ENCODE measurements at places on chromosomes 2 and 18.
A peak's percentile ranks its signal among the peaks of the same experiment; 100 is the strongest.

DNA sequence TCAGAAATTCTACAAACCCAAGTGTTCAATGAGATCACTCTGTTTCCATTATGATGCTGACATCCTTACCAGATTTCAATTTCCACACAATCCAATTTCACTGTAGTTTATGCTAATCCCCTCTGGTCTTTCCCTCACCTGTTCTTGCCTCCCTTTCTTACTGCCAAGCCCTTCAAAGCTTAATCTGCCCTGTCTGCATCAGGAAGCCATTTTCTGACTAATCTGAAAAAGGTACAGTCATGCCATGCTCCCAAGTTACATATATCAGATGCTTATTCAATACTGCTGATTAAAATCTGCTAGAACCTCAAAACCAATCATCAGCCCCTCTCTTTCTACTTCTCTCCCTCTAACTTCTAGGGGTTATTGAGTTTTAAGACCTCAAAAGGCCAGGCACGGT is 8.9 kb downstream of the KRTCAP3 start:
- DNase-seq = no peak

- no peak for DNase-seq
These were observed 105.3 kb upstream of the SIX3 start for GRCh38 chr2:44836174-44836573.

- DNase-seq = no peak
These were observed 28.1 kb downstream of the ARHGAP25 start for GRCh38 chr2:68762665-68763064.

- DNase-seq = no peak
These were observed 1.2 kb downstream of the RPL31 start for GRCh38 chr2:101003278-101003775.

GRCh38 chr2:3238951-3239841 is 138.4 kb downstream of the EIPR1 start:
- no peak for DNase-seq

- no peak for DNase-seq
These were observed 163.6 kb downstream of the C1D start for GRCh38 chr2:67899187-67899586.

GRCh38 chr2:210722092-210722491 is 165.7 kb downstream of the CPS1 start:
- no peak for DNase-seq

DNA sequence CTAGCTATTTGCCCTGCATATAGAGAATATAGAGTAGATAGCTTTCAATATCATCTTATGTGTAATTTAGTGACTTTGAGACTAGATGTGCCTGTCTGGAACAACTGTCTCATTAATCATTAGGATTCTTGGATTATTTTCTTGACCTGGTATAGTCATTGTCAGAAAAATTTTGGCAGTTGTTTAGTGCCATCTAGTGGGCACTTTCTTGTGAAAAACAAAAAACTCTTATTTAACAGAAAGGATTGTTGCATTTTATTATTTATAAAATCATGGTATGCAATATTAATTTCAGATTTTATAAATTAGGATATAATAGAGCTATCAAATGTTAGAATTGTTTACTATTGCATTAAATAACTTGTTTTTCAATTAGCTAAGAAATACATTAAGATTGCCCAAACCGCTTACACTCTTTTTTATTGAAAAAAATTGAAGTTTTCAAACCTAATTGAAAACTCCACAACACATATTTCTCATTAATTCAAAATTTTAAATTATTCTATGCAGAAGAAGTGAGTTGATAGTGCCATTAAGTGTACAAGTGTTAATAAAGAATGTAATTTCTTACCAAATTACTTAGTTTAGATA is 80.3 kb downstream of the DYNAP start:
- no peak for DNase-seq

DNA sequence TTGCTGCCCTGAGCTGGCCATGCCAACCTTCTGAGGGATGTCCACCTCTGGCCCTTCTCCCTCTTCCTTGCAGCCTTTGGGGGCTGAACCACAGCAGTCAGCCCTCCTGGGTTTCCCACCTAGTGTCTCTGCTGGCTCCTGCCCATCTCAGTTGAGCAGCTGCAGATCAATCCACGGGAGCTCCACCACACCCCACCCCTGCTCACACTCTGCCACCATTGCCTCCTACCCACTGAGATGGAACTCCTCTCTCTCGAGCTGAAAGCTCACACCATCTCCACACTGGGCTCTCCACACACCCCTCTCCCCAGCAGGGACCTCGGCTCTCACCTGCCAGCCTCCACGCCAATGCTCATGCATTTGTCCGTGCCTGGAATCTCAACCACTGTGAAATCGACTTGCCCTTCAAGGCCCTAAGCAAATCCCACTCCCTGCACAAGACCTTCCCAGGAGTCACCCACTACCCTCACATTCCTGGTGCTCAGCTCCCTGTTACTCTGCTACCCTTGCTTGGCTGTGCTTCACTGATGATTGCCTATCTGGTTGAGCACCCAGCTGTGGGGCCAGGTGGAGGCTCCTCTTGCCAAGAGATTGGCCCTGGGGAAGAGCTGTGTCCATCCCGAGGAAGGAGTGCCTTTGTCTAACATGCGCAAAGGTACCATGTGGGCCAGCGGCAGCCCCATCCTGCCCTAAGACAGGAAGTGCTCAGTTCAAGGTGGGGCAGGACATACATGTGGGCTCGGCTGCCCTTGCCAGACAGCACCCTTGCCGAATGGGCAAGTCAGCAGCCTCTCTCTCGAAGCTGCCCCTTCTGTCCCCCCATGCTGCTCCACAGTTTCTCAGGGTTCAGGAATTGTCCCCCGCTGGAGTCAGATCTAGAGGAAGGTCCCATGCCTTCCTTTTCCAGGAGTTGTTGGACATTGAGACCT is 208.7 kb downstream of the CYP26B1 start:
- no peak for DNase-seq

DNA sequence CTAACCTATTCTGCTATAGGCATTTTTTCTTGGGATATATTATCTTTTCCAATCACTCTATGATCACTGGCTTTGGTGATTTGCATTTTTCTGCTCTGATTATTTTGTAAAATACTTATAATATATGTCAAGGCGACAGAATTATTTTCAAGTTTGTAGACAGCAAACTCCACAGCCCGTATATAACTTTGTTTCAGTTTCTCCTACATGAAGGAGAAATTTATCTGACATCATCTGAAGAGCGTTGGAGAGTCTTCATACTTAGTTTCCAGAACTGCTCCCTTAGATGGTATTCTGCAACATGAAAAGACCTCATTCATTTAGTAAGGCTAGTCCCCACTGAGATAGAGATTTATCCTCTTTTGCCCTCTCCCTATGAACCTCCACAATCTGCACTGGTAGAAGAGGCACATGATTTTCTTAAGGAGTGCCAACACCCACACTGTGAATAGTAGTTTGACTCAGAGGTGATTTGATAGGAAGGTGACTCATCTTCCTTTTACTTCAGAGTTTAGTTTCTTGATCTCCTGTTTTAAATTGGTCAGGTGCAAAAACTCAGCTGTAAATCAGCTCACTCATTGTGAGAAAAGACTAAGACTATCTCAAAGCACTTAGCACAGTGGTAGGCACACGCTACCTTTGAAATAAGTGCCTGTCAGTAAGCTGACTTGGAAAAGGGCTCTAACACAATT is 1848.6 kb upstream of the CELF4 start:
- DNase-seq = peak; percentile 78

- no peak for DNase-seq
These were observed 7.1 kb downstream of the TPGS2 start for GRCh38 chr18:36821681-36822080.

GRCh38 chr18:34942276-34942675 is 98.9 kb upstream of the MAPRE2 start:
- DNase-seq = no peak

DNA sequence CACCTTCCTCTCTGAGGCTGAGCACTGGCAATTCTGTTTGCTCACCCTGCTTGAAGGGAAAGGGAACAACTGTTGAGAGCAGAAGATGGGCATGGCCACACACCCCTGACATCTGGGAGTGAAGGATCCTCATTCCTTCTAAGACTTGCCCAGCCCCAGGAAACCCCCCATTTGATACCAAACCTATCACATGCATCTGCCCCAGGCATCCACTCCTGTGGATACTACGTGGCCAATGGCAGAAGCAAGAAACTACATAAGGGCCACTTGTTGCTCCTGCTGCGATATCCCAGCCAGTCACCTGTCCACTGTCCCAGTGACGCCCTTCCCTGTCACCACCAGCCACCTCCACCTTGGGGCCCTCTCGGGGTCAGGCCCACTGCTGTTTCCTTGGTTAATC is 185.2 kb downstream of the SMAD2 start:
- no peak for DNase-seq

- no peak for DNase-seq
These were observed 106.2 kb downstream of the KCNF1 start for GRCh38 chr2:11017921-11018320.

DNA sequence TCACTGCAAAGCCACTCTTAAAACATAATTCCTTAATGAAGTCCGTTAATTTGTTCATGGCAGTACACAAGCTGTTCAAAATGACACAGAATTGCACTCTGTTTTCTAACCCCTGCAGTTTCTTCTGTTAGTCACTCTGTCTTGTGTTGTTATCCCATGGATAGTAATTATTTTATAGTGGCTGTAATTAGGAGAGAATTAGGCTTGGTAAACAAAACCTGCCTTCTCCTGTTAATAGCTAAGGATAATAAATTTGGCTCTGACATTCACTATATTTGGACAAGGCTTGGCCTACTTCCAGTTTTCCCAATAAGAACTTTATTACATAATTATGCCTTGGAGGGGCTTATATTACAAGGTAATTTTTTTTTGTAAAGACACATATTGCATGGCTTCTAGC is 330.3 kb upstream of the FIGN start:
- DNase-seq = no peak

- DNase-seq = peak; percentile 63
These were observed 59.5 kb downstream of the PUM2 start for GRCh38 chr2:20291106-20291564.

DNA sequence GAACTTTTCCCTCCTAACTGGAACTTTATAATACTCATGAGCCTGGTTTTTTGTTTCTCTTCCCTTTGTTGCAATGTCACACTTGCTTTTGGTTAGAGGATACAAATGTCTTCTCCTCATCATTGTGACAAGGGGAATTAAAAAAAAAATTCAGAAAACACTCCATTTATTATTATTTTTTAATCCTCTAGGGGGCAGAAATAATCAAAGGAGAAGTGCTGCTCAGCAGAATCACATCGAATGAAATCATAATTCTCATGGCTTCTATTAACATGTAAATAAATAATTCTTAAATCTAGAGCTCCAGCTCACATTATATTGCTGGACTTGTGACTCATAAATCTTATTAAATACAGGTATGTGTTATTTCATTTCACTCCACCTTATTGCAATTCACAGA is 273.8 kb downstream of the TRIB2 start:
- DNase-seq = no peak

GRCh38 chr18:48546396-48546795 is 7.6 kb downstream of the CTIF start:
- no peak for DNase-seq

GRCh38 chr2:233244818-233245217 is 6.7 kb upstream of the ATG16L1 start:
- no peak for DNase-seq

GRCh38 chr18:78507217-78507616 is 472.4 kb upstream of the SALL3 start:
- DNase-seq = no peak

GRCh38 chr2:240395896-240396622 is 39.4 kb upstream of the GPC1 start:
- no peak for DNase-seq

DNA sequence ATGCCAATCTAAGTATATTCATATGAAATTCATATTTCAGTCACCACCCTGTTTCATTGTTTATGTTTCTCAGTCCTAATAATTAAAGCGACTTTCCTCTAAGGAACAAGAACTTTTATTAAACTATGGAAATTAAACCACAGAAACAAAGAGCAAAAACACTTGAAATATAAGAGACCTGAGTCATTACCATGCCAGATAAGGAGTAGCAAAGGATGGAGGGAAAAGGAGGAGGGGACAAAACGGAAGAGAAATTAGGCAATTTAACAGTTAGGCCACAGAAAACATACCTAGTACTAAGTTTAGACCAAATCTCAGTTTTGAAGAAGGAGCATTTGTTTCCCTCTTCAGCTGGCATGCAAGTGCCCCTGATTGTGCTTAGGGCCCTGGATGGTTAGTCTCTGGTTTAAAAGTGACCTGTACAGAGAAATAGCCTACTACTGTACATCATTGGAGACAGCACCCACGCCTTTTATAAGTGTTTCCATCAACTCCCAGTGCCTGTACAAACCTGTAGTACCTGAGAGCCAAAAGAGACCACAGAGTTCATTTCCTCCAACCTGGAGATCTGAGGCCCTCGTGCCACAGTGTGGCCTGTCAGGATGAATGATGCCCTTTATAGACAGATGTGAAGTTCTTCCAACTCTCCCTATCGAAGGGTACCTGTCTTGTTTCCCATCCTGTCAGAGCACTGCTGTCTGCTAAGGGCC is 74.5 kb downstream of the SPATS2L start:
- no peak for DNase-seq

- DNase-seq = no peak
These were observed 84.3 kb downstream of the MAPK4 start for GRCh38 chr18:50644146-50644545.

DNA sequence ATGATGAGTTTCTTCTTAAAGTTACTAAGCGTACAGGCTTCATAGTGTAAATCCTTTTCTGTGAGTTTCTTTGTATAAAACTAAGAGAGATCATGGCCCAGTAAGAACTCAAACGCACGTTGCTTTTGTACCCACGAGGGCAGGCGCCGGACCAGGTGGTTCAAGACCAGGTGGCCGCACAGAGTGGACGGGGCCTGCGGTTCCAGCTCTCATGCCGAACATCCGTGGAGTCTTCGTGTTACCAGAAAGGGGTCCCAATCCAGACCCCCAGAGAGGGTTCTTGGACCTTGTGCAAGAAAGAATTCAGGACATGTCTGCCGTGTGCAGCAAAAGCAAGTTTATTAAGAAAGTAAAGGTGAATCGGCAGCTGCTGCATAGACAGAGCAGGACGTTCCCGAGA is 53.0 kb downstream of the KCNG2 start:
- no peak for DNase-seq

DNA sequence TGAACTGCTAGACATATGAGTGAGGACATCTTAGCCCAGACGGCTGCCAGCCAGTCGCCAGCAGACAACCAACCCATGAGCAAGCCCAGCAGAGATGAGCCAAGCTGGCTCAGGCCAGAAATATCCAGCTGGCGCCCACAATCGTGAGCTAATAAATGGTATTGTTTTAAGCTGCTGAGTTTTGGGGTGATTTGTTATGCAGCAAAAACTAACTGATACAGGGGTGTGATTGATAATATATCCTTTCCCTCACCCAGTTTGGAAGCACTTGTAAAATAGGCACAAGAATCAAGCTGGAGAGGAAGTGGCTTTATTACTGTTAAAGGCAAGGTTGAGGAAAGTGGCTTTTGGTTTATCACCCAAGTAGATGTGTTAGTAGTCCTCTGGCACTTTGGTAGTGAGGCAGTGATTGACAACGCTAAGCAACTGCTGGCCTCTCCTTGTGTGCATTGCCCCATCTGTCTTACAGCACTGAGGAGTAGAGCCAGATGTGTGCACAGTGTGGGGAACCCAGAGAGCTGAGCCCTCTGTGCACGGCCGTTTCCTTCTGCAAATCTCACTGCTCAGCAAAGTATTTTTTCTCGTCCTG is 110.1 kb downstream of the MYO1B start:
- DNase-seq = no peak

GRCh38 chr2:86201671-86202335 is 2.5 kb downstream of the MRPL35 start:
- DNase-seq = no peak

GRCh38 chr18:80132180-80132812 is 23.2 kb downstream of the ADNP2 start:
- DNase-seq = no peak

All from large intestine (tissue), 12 donors.